ENCODE measurements at places on chromosomes 3 and 15. TPM values are rescaled to one million over a fixed set of nuclear protein-coding genes. Genes with fewer than 3 reads are reported as not detected.
A peak's percentile ranks its signal among the peaks of the same experiment; 100 is the strongest.

- H3K27ac ChIP-seq, result no peak overlapping the region
- no peaks in the 10 kb centered on the region for H3K27me3 ChIP-seq
- H3K36me3 ChIP-seq, result peaks cover 34% of the 10 kb centered on the region
- no peak for DNase-seq
Measured at GRCh38 chr15:41695750-41696436, 35.7 kb downstream of the MGA start.

DNA sequence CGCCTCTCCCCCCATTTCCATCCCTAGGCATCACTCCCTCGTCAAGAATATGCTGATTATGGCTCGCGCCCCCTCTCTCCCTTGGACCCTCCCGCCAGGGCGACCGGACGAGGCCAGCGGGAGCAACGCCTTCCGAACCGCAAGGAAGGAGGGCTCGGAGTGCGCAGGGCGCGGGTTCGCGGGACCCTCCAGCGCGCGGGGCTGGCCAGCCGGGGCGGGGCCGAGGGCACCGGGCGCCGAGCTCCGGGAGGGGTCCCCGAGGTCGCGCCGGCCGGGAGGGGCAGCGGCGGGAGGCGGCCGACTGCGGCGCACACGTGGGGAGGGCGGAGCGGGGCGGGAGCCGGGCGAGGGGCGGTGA is 483 bp downstream of the EHD4 start:
- peak overlapping the region; percentile 91 for H3K27ac ChIP-seq
- no peak for DNase-seq
- no peaks in the 10 kb centered on the region for H3K27me3 ChIP-seq
- H3K4me1 ChIP-seq, result peaks cover 39% of the 10 kb centered on the region

GRCh38 chr3:8001712-8002111 is 499.9 kb upstream of the LMCD1 start:
- no peak overlapping the region for H3K27ac ChIP-seq
- H3K4me1 ChIP-seq, result no peaks in the 10 kb centered on the region
- H3K36me3 ChIP-seq, result no peaks in the 10 kb centered on the region
- H3K27me3 ChIP-seq, result no peaks in the 10 kb centered on the region
- no peak for DNase-seq

GRCh38 chr3:191383124-191383523 is 52.8 kb upstream of the UTS2B start:
- no peak for DNase-seq
- no peaks in the 10 kb centered on the region for H3K27me3 ChIP-seq
- H3K27ac ChIP-seq, result no peak overlapping the region
- H3K4me3 ChIP-seq, result no peak overlapping the region
- H3K36me3 ChIP-seq, result peaks cover 39% of the 10 kb centered on the region

GRCh38 chr3:158936530-158937113 is 134.8 kb downstream of the MFSD1 start:
- H3K36me3 ChIP-seq, result no peaks in the 10 kb centered on the region
- no peaks in the 10 kb centered on the region for H3K27me3 ChIP-seq
- no peaks in the 10 kb centered on the region for H3K4me1 ChIP-seq

DNA sequence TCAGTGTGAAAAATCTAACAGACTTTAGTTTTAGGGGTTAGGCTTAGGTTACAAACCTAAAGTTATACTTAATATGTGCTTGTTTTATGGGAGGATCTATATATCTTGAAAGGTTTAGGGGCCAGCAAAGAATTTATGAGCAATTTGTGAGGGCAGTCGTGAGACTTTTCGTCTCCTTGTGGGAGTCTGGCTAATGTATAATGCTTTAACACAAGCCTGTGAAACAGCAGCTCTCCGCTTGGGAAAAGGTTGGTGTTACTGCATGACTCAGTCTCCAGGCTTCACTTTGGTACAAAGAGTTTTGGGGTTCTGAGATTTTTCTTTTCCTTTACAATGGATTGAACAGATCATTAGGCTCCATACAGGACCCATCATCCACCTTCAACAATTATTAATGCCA is 79.0 kb upstream of the MFGE8 start:
- DNase-seq, result no peak
- no peak overlapping the region for H3K4me3 ChIP-seq
- no peak overlapping the region for H3K27ac ChIP-seq
- no peaks in the 10 kb centered on the region for H3K36me3 ChIP-seq
- H3K4me1 ChIP-seq, result no peaks in the 10 kb centered on the region
- H3K27me3 ChIP-seq, result no peaks in the 10 kb centered on the region

GRCh38 chr3:123733805-123734526 is 149.1 kb upstream of the HACD2 start:
- DNase-seq, result no peak
- H3K4me3 ChIP-seq, result no peak overlapping the region
- H3K36me3 ChIP-seq, result no peaks in the 10 kb centered on the region
- no peak overlapping the region for H3K27ac ChIP-seq
- no peaks in the 10 kb centered on the region for H3K27me3 ChIP-seq
- no peaks in the 10 kb centered on the region for H3K4me1 ChIP-seq

The CASR gene
- total RNA-seq, result 0.20 TPM

DNA sequence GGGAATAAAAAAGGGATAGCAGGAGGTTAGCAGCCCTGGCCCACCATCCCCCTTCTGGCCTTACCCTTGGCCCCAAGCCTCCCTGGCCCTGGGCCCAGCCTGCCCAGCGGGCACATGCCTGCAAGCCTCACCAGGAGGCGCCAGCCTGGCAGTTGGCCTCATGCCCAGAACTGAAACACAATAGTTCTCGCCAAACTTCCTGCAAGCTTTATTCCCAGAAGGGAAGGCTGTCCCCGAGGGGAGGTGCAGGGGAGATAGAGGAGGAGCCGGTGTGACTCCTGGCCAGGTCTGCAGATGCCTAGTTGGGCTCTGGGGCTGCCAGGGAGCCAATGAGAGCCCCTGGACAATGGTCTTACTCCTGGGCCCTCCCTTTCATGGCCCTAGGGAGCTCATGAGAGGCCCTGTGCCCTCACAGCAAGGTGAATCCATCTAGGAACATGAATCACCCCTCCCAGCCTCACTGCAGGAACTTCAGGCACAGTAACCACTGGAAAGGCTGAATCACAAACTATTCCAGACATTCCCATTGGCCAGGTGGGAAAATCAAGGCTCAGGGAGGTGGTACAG is 4.0 kb downstream of the CCDC33 start:
- H3K4me1 ChIP-seq, result peaks cover 16% of the 10 kb centered on the region
- DNase-seq, result peak; percentile 90
- H3K27me3 ChIP-seq, result peaks cover 4% of the 10 kb centered on the region

- peak overlapping the region; percentile 93 for H3K4me3 ChIP-seq
- no peaks in the 10 kb centered on the region for H3K36me3 ChIP-seq
- DNase-seq, result no peak
- peaks cover 21% of the 10 kb centered on the region for H3K4me1 ChIP-seq
Measured at GRCh38 chr3:47476644-47477199, 981 bp upstream of the SCAP start.

- no peaks in the 10 kb centered on the region for H3K27me3 ChIP-seq
- H3K4me1 ChIP-seq, result no peaks in the 10 kb centered on the region
- no peak overlapping the region for H3K27ac ChIP-seq
- DNase-seq, result peak; percentile 46
- H3K36me3 ChIP-seq, result peaks cover 95% of the 10 kb centered on the region
Measured at GRCh38 chr3:126456211-126456610, 19.5 kb downstream of the ZXDC start.

DNA sequence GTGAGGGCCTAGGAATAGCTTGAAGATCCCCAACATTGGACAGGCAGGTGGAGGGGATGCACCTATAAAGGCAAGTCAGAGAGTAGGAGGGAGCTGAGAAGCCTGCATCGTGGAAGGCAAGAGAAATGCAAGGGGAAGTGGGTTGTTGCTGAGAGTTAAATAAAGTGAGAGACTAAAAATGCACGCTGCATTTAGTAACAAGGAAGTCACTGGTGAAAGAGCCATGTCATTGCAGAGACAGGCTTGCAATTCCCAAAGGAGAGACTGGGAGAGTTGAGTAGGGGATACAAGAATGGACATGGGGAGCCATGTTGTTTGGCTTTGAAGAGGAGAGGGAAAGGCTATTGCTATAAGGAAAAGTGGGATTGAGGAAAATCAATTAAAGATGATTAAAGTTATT is 77.0 kb upstream of the HEG1 start:
- H3K36me3 ChIP-seq, result no peaks in the 10 kb centered on the region
- H3K4me1 ChIP-seq, result peaks cover 16% of the 10 kb centered on the region
- no peak for DNase-seq
- H3K27ac ChIP-seq, result no peak overlapping the region
- no peaks in the 10 kb centered on the region for H3K27me3 ChIP-seq
- no peak overlapping the region for H3K4me3 ChIP-seq
